NCI-H1930 (cell line): ENCODE measurements at places on chromosomes 1 and 21.

DNA sequence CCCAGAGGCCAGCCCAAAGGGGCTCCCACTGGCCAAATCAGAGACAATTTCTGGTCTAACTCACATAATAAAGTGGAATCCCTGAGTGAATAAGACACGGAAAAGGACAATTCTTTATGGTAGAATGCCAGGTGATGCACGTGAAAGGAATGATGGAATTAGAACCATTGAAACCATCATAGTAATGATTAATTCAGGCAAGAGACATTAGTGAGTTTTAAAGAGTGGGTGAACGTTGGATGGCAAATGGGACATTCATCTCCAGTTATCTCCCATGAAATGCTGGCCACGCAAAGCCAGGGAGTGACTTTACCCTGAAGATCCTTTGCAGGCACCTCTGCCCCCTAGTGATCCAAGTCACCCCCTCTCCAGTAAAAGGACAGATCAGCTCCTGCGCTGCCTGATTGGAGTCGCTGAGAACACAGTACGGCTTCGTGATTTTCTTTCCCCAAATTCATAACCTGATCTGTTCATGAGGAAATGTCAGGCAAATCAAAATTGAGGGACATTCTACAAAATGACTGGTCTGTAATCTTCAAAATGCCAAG is 87.5 kb downstream of the AJAP1 start:
- no peak for DNase-seq

GRCh38 chr1:36081926-36082485 is 1.9 kb upstream of the TEKT2 start:
- DNase-seq = no peak

GRCh38 chr1:184116287-184116686 is 64.8 kb downstream of the TSEN15 start:
- no peak for DNase-seq

DNA sequence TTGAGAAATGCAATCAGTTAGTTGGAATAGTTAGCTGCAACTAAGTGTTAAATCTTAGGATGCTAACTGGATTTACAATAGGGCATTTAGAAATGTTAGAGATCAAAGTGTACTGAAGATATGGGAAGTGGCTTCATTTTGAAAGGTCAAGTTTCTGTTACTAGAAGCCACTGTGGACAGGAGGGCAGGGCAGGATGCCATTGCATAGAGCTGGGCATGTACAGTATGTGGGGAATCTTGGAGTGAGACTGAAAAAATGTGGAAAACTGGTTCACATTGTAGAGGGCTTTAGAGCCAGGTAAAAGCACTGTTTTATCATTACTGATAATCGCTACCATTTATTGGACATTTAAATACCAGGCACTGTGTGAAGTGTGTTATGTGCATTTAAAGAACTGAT is 31.0 kb downstream of the ARID1A start:
- DNase-seq = no peak

DNA sequence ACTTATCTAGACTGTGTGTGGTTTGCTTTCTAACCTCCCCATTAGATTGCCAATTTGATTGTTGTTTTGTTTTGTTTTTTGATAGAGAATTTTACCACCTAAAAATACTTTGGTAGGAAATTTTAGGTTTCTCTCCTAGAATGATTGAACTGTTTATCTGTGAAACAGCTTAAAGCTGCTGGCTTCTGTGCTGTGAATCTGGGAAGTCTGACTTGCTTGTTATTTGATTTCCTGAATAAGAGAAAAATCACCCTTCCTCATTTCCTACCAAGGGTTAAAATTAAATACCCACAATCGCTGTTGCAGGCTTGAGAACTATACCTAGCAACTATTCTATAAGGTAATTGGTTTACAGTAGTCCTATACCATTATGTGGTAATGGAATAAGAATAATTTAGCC is 198.9 kb upstream of the CACYBP start:
- DNase-seq = no peak

DNA sequence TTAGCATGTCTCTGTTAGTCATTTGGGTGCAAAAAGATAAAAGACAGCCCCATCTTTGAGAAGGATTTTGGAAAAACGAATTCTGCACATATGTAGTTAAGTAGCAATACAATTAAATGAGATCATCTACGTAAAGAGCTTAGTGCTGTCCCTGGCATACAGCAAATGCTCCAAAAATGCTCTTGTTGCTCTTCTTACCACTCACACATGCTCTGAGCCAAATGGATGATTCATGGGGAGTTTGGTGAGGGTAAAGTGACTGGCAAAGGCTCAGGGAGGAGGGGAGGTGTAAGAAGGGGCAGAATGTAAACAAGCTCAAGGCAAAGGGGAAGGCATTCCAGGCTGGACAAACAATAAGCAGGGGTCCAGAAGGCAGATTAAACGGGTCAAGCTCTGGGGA is 191.9 kb downstream of the AK5 start:
- DNase-seq = no peak

GRCh38 chr1:179091691-179092165 is 9.9 kb downstream of the TOR3A start:
- DNase-seq = no peak

DNA sequence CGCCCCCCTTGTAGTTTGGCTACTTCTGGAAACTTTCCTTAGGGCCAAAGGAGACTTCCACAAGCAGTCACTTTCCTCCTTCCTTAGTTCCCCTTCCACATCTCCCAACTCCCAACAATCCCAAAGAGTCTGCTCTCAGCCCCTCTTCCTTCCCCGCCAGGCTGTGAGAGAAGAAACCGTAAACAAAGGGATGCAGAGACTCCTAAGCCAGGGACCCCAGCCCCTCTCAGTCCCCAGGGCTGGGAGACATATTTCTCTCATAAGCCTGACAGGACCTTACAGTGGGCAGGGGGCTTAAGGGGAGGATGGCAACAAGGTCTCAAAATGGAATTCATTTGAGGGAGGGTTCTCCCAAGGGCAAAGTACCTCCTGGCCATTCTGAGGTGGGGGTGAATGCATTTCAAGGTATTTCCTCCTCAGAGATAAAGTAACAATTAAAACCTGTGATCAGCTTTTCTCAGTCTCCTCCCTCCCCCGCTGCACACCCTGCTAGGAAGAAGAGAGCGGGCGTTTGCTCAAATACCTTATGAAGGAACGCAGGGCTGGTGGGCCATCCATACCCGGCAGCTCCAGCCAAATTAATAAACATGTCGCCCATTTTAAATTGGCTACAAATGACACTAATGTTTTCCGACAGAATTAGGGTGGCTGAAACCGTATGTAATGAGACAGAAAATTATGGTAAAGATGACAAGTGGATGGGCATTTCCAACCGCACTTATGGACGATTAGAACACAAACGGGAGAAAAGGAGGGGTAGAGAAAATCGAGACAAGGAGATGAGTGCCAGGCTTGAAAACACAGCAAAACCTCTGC is 4.0 kb downstream of the BARHL2 start:
- no peak for DNase-seq

- DNase-seq = no peak
Measured at GRCh38 chr21:29172282-29172681, 41.8 kb downstream of the MAP3K7CL start.

- DNase-seq = peak; percentile 43
Measured at GRCh38 chr21:36320421-36321324, 676 bp downstream of the MORC3 start.

GRCh38 chr1:182113879-182114626 is 52.5 kb upstream of the ZNF648 start:
- no peak for DNase-seq

DNA sequence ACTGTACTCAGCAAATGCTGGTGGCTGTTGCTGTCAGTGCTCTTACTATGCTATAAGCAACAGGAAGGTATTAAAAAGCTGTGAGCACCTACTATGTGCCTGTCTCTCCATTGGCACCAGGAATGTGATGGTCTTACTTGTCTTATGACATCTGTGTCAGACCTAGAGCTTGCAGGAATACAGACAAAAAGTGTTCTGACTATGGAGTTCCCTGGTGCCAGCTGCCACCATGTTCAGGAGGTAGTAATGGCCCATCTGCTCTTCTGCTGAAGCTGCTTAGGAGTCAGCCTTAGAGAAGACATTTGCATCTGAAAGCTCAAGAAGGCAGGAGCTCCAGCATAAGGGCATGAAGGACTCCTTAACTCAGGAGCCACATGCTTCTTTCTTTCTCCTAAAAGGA is 52.3 kb downstream of the MAB21L3 start:
- DNase-seq = no peak

- DNase-seq = no peak
Measured at GRCh38 chr1:18793164-18793563, 66.3 kb downstream of the TAS1R2 start.

DNA sequence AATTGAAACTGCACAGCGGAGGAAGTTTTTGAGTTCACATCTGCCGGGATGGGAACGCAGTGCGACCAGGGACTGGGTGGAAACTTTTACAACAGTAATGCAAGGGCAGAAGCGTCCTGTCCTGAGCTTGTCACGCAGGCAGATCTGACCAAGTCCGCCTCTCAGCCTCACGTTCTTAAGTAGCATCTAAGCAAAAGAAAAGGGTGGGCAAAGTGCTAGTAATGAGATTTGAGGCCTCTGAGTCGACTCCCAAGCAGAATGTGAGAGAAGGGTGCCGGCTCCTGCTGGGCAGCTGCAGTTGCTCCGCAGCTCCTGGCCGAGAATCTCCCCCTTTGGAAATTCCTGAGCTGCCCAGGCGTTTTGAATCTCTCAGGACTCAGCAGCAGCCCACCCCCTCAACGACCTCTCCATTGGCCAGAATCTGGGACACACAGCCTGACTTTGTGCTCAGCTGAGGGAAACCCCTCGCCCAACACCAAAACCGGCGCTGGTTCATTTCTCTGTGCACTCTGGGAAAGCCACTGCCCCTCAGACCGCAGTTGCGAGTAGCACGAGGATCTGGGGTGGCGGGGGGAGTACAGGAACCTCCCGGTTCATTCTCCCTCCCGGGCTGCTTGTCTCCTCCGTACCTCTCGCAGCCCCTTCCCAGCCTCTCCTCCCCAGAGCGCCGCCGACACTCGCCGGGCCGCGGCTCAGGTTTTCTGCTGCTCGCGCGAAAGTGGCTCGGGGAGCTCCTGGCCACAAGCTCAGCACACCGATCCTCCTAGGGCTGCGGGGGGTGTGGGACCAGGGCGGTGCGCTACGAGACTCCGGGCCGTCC is 913 bp upstream of the S1PR1 start:
- DNase-seq = peak; percentile 19

GRCh38 chr1:235108876-235109275 is 19.8 kb downstream of the TOMM20 start:
- DNase-seq = no peak

DNA sequence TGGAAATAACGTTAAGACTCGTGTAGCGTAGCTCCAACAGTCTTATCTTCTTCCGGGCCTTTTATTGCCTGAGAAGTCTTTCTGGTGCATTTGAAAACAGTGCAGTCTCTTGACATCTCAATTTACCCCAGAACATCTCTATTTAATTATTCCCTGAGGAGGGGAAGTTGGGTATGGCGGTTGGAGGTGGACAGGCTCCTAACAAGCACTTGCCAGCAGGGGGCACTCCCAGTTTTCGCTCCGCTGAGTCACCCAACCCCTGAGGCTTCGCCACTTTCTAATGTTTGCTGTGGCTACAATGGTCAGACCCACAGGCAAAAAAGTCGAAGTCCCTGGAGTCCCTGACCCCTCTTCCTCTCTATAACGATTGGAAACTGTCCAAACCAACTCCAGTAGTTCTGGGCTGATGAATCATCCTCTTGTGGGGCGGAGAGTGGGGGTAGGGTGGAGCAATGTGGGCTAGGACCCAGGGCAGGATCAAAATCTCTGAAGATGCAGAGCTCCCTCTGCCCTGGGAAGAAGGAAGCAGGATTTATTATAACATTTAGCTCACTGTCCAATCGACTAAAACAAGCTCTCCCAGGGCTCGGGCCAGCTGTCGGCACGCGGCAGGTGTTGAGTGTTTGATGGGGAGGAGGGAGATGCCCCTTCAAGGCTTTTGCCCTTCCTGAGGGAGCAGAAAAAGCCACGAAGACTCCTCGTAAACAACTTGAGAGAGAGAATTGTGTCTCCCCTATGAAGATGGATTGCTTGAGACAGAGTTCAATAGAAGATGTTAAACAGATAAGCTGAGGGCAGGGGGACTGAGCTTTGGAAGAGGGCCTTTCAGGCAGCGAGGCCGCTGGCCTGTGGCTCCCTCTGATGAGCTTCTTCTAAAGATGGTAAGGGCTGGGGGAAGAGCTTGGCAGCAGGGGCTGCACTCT is 85.7 kb downstream of the BRINP2 start:
- DNase-seq = no peak

DNA sequence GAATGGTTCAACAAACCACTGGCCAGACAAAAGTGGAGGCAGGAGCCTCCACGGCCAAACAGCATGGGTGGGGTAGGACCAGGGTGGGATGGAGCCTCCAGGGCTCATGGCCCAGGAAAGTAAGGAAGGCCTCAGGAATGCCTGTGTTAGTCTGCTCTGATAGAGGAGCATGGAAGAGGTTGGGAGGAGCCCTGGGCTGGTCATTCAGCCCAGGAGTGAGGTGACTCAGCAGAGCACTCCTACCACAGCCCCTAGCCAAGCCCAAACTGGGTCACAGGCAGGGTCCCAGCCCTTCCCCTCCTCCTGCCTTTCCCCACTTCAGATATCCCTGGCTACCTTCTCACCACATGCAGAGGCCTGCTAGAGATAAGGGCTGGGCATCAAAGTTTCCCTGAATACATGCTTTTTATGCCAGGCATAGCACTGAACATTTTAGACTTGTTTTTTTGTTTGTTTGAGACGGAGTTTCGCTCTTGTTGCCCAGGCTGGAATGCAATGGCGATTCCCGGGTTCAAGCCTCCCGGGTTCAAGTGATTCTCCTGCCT is 3.1 kb upstream of the SHISA4 start:
- DNase-seq = no peak

- DNase-seq = no peak
Measured at GRCh38 chr1:116167625-116168276, 56.6 kb downstream of the MAB21L3 start.

- no peak for DNase-seq
Measured at GRCh38 chr1:199545780-199546179, 481.7 kb upstream of the NR5A2 start.

- no peak for DNase-seq
Measured at GRCh38 chr1:111234258-111234657, 6.7 kb downstream of the CHI3L2 start.

- DNase-seq = no peak
Measured at GRCh38 chr1:117630423-117630998, 24.7 kb downstream of the TENT5C start.

DNA sequence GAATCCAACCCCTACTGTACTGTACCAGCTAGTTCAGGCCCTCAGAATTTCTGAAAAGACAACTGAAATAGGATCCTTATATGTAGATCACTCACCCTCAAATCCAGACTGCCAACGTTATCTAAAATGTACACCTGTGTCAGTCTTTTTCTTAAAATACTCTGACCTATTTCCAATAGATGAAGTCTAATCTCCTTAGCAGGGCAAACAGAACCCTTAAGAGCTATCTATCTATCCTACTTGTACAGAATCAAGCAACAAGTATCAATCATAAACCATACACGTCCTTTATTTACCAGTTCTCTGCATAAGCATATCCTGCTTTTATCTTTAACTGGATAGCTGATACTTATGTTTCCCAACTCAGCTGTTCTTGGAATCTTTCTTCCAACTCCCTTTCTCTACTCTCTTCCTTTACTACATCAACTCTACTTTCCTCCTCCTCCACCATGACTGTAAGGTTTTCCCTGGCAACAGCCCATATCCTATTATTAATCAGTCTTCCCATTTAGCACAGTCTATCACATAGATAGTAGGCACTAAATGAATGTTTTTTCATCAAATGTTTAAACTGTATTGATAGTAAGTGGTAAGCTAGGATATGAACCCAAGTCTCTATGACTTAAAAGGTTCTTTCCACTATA is 2.8 kb downstream of the LRIF1 start:
- DNase-seq = no peak
